Left renal cortex interstitium (tissue), 4 donors: ENCODE measurements at places on chromosomes 1 and 21.

DNA sequence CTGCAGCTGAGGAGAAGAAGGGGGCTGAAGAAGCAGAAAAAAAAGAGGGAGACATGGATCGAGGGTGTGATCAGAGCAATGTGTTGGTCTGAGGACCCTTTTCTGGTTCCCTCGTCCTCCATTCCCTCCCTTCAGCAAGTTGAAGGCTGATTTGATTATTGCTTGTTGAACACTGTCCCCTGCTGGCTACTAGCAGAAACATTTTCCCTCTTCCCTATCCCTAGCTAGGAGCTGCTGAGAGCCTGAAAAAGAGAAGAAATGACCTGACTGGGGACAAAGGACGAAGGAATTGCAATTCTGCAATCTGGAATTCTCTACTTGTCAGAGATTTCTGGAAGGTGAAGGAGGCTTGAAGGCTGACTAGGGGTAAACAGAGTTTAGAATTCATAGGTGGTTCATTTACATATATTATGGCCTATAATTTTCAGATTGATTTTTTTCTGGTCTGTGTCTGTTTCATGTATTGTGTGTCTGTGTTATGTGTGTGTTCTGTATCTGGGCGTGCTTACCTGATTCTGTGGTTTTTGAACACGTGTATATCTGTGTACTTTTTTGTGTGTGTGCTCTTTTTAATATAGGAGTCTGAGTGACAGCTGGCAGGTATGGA lies 9.8 kb downstream of the NHLH1 start:
- DNase-seq = peak; percentile 34

- no peak for DNase-seq
Observed at GRCh38 chr1:41623736-41624135, 139.3 kb upstream of the EDN2 start.

DNA sequence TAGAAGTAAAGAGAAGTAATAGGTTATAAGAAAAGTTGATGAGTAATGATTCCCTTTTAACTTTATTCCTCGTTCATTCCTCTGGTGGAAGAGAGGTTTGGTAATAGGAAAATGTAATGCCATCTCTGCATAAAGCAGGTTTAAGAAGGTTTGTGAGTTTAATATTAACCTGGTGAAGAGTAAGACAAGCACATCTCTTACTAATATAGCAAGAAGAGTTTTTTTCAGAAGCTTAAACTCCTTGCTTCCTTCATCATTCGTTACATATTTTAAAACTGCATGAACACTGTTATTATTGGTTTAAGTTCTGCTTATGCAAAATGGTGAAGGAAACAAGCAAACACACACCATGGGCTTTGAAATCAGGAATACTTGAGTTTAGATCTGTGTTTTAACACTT lies 9.2 kb upstream of the PLA2G4A start:
- no peak for DNase-seq

DNA sequence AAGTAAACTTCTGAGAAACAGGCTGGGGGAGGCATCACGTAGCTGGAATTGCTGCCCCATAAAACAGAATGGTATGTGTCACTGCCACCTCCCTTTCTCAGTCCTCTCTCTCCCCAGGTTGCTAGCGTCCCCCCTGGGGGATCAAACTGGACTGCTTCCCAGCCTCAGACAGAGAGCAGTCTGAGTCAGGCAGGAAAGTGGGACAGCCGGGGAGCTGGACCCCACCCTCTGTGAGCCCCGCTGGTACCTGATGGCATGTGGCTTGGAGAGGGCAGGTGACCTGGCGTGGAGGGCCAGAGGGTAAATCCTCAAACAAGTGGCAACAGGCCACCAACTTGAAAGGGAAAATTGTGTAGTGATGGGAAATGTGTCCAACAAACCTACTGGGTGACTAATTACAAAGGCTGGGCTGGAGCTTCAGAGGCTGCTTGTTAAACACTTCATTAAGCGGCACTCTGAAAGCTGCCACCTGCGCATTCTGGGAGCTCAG lies 1.0 kb upstream of the SFN start:
- no peak for DNase-seq

DNA sequence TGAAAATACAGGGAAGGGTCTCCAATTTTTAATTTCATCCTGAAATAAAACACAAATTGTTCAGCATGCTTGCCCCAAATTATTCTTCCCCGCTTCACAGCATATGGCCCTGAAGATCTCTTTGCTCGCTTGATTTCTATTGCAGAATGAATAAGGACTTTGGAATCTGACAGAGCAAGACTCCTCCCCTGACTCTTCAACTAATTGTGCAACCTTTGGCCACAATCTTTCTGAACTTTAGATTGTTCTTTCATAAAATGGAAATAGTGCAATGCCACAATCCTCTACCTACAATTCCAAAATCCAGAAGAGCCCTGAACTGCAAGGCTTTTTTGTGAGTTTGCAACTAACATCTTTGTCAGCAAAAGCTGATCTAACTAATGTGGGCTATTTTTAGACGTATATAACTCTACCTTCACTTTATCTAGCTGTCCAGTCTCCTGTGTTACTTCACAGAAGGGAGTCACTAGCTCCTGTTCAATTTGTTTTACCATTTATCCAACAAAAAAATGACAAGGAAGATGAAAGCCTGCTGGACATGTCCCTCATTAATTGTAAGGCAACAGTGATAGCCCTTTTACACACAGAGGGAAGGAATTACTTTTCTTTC lies 13.4 kb downstream of the RNASEL start:
- no peak for DNase-seq

- no peak for DNase-seq
Observed at GRCh38 chr21:35171385-35171784, 122.3 kb upstream of the RUNX1 start.

- no peak for DNase-seq
Observed at GRCh38 chr21:31132574-31133242, 94.4 kb upstream of the KRTAP19-8 start.

GRCh38 chr1:173925306-173926242 lies 8.4 kb upstream of the SERPINC1 start:
- DNase-seq = no peak

GRCh38 chr1:160459687-160460086 lies 59.3 kb downstream of the VANGL2 start:
- no peak for DNase-seq

DNA sequence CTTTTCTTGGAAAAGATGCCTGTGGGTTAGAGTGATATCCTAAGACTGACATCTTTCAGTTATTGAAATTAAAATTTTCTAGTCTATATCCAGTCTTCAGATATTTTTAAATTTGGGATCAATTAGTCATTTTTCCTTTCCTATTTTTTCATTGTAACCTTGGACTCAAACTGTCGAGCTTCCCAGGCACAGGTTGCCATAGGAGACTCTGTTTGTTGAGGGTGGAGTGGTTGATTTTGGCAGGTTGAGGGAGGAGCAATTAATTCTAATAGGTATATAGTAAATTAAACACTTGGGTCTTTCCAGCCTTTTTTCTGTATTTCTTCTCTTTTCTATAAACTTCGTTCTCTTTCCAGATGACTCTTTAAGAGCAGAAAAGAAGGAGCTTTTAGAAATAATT lies 326.8 kb downstream of the ASTN1 start:
- no peak for DNase-seq

DNA sequence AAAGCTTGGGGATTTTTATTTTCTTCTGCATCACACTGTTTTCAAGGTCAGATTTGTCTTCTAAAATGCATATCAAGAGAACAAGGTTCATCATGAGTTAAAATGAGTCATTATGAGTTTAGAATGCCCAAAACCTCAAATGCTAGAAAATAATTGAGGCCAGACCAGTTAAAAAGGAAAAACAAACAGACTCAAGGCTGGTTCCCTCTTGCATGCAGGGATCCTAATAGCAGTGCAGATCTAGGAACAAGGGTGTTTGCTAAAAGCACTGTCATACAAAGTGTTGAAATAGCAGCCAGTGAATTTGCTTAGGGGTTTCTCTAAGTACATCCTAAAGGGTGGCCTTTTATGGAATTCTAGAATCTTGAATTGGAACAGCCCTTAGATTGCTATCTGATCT lies 15.3 kb downstream of the BEND5 start:
- no peak for DNase-seq

DNA sequence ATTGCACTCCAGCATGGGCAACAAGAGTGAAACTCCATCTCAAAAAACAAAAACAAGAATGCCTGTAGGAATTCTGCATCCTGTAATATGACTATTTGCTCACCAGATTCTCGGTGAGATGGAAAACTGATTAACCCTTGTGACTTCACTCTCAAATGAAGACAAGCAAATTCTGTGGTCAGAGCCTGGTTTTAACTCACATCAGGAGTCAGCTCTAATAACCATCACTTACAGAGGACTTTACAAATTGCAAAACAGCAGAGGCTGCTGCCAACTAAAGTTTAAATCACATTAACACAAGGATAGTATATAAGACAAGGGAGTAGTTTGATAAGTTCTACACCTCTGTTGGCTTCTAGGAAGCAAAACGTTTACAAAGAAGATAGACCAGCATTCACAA lies 35.7 kb upstream of the FAM163A start:
- DNase-seq = no peak

GRCh38 chr1:195005338-195005737 lies 1602.9 kb downstream of the KCNT2 start:
- DNase-seq = no peak

DNA sequence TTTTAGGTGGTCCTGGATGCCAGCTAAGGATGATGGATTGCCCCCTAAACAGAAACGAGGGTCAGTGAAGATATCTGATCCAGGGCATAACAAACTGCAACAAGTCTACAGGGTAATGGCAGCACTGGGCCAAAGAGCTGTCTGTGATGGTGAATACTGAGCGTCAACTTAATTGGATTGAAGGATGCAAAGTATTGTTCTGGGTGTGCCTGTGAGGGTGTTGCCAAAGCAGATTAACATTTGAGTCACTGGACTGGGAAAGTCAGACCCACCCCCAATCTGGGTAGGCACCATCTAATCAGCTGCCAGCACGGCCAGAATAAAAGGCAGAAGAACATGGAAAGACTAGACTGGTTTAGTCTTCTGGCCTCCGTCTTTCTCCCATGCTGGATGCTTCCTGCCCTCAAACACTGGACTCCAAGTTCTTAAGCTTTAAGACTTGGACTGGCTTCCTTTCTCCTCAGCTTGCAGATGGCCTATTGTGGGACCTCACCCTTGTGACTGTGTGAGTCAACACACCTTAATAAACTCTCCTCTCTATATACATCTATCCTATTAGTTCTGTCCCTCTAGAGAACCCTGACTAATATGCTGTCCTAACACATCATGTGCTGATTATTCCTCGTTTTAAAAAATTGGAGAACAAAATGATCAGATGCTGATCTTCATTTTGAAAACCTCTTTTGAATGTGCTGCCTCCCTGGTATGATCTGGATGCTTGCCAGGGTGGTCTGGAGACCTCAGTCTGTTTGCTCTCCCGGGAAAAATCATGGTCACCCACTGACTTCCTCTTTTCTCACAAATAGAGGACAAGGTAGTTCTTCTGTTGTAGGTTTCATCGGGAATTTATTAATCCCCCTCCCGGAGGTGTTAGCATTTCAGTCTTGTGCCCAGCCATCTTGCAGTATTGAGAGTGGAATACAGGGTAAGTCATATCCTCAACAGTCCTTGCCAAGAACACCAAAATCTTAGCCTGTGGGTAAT lies 234.7 kb downstream of the SETD4 start:
- DNase-seq = no peak

DNA sequence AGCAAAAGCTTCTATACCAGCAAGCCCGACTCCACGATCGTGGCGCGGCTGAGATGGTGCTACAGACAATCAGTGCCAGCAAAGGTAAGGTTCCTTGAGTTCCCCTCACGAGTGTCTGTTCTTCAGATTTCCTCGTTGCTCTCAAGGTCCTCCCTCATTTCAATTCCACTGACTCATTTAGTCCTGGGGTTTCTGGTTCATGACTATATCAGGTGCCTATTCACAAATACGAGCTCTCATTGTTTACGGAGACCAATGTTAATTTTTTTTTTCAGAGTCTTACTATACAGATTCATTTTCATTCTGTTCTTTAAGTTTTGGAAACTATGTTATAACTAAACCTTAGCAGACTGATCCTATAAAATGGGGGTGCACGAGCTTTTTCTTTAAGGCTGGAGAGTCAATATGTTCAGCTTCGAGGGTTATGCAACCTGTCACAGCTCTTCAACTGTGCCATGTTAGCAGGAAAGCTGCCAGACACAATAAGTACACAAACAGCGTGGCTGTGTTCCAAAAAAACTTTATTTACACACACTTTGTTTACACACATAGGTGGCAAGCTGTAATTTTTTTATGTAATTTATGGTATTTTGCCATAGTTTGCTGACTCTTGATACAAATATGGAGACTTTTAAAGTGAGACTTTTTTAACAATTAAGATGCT lies 134.3 kb downstream of the ZP4 start:
- no peak for DNase-seq

GRCh38 chr1:245730801-245731200 lies 576.0 kb downstream of the KIF26B start:
- no peak for DNase-seq

DNA sequence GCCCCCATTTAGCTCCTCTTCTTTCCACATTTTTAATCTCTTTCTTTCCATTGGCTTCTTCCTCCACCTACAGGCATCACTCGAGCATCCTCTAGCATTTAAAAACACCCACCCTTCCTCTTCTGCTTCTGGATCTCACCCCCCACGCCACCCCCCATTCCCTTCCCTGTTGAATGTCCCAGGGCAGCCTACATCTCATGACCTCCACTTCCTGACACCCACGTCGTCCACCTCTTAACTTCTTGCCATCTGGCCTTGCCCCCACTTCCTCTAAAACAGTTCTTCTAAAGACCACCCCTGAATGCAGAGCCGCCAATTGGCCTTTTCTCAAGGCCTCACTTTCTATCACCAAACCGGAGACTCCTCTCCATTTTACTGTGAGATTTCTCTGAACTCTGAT lies 6.1 kb upstream of the ETNK2 start:
- DNase-seq = no peak

GRCh38 chr1:28507646-28508434 lies 2.0 kb downstream of the RCC1 start:
- no peak for DNase-seq
